Head of caudate nucleus (tissue), 42 donors: ENCODE measurements at places on chromosomes 11 and 22.

DNA sequence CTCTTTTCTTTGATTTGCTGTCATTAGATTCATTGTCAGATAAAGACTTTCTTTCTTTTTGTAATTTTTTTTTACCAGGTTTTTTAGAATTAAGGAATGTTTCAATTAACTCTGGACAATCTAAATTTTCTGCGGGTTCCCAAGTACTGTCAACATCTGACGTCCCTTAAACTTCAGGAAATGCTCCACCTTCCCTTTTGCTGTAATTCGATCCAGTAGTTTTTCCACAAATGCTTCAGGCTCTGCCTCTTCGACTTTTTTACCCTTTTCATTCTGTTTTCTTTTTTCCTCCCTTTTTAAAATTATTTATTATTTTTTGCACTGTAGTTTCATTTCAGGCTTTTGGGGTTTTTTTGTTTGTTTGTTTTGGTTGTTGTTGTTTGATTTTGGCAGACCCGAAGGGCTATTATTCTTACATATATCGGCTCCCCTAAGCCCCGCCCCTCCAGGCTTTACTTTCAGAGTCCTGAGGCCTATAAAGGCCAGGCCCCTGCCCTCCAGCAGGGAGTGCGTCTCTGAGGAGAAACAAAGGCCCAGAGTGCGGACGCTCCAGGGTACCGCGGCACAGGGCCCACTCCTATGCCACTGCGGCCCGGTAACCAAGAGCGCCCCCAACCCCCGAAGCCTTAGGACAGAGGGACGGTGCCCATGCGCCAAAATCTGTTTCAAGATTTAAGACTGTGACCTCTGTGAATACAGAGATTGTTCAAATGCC is 116.4 kb downstream of the TYR start:
- DNase-seq = no peak

DNA sequence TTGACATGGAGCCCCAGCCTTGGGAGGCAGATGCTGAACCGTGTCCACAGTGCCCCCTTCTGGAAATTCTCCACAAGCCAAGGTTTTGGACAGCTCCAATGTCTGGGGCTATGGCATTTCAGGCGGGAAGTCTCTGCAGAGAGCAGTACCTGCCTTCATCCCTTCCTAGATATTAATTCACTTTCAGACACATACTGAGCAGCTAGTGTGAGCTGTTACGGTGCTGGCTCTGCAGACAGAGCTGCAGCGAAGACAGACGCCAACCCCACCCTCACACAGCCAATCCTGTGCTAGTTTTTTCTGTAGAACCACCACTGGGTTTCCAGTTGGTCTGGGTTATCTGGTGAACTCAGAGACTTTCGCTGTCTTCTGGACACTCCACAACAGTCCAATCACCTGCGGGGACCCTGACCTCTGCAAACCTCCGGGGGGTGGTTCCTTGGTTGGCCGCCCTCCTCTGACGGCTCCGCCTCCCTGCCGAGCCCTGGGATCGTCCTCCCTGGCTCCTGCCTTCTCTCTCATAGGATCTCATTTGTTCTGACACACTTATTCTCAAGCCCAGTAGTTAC is 9.1 kb downstream of the LMF2 start:
- peak; percentile 68 for DNase-seq

- DNase-seq = no peak
These were observed 53.2 kb downstream of the SPON1 start for GRCh38 chr11:14015711-14016110.

- DNase-seq = no peak
These were observed 22.1 kb downstream of the RNF141 start for GRCh38 chr11:10518891-10519290.

GRCh38 chr22:38139901-38140300 is 29.4 kb upstream of the BAIAP2L2 start:
- DNase-seq = no peak

- DNase-seq = no peak
These were observed 105.3 kb upstream of the FGF3 start for GRCh38 chr11:69924308-69925161.

GRCh38 chr22:43905681-43906080 is 13.9 kb upstream of the PNPLA5 start:
- DNase-seq = no peak

DNA sequence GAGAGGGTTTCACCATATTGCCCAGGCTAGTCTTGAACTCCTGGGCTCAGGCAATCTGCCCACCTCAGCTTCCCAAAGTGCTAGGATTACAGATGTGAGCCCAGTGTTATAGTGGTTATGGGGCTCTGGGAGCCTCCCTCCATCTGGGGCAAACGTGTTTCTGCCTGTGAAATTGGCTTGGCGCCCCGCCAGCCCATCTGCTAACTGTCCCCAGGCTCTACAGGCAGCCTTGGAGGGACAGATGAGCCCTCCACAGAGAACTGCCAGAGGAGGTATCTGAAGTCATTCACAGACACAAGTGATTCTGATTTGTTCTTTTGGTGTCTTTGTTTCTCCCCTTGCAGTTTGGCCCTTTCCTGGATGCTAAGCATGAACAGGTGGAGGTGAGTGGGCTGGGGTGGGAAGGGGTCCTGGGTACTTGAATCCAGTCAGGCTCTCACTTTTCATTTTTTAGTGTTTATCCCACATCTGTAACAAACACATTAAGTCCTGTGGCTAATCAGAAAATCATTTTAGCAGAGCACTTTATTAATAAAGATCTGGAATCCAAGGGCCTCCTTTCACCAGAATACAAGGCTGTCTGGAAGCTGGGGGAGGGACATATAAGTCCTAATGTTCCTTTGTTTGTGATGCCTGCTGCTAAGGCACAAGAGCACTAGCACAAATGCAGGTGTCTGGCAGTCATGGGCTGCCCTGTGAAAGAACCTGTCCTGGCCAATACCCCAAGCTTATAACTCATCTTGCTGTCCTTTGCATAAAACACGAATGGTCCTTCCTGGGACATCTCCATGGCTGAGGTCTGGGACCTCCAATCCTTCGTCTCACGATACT is 25.7 kb upstream of the CDC42EP2 start:
- peak; percentile 49 for DNase-seq

DNA sequence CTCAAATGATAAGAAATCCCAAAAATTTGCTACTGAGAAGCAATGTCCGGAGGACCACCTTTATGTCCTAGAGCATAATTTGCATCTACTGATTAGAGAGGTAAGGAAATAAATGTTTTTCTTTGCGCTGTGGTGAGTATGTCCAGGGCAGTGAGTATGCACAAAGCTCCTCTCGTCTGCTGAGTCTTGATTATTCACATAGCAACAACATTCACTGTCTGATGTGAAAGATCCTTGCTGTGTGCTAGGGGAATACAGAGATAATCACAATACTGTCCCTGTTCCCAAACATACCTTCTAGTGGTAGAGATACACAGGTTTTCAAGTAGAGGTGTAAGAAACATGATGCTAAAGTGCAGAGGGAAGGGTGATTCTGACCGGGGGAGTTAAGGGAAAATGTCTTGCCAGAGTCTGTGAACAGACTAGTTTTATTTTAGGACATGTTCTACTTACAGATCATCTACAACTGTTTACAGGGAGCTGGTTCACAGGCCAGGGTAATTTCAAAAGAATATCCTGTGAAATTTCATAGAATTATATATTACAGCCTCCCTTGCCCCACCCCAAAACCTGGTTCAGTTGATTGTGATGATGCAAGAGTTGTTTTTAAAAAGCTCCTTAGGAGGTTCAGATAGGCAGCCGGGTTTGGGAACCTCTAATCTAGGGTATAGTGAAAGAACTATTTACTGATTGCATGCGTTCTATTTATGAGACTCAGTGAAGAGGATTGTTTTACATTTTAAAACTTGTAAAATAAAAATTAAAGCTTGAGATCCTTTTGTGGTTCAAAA is 12.6 kb downstream of the MED17 start:
- DNase-seq = no peak

DNA sequence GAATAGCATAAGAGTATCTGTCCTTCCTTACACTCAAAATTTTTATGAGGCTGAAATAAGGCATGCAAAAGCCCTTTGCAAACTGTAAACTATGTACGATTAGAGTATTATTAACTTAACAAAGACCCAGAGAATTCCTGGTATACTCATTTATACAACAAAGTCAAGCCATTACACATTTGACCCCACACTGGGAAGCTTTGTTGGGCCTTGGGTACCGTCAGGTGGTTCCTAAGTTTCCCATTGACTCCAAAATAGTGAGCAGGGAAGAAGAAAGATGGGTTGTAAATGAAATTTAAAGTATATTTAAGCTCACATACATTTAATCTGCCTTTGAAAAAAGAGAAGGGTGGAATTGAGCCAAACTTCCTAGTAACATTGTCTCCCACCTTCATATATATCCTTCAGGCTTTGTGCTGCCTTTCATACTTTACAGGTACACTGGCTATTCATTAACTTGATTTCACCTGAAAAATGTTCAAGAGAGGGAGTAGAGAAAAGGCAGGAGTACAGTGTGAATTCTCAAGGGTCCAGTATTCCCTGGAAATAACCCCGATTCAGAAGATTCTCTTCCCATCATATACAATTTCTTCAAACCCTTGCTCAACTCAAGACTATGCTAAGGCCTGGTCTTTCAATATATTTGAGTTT is 68.6 kb downstream of the SOX6 start:
- DNase-seq = no peak

- no peak for DNase-seq
These were observed 30.8 kb upstream of the CELSR1 start for GRCh38 chr22:46568102-46568809.

GRCh38 chr11:125261588-125261987 is 97.0 kb downstream of the PKNOX2 start:
- DNase-seq = no peak

DNA sequence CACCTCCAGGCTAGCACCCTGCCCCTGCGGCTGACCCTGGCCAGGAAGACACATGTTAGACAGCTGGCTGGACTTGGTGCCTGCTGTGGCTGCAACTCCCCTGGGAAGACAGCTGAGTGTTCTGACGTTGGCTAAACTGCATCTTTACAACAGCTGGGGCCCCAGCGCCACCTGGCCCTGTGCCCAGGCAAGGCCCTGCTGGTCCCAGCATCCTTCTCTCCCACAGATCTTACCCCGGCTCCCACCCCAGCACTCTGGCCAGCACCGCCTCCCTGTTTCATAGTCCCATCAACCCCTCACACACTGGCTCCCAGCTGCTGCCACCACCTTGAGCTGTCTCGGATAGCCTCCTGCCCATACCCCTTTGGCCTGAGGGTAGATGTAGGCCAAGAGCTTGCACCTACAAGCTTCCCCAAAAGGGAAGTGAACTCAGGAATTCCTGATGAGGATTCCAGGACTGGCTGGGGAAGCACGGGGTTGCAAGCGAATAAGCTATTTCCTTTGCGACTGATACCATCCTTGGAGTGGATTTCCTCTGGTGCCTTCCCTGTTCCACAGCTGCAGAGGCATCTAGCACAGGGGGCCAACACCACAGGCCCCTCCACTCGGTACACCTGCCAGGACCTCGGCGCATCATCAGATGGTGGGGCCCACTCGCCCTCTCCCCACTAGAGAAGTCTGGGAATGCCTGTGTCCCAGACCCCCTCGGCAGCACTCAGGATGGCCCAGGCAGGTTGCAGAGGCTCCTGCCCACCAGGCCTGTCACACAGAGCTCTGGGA is 28.5 kb downstream of the RSPH14 start:
- peak; percentile 77 for DNase-seq

GRCh38 chr11:29734287-29734686 is 282.5 kb downstream of the KCNA4 start:
- no peak for DNase-seq

DNA sequence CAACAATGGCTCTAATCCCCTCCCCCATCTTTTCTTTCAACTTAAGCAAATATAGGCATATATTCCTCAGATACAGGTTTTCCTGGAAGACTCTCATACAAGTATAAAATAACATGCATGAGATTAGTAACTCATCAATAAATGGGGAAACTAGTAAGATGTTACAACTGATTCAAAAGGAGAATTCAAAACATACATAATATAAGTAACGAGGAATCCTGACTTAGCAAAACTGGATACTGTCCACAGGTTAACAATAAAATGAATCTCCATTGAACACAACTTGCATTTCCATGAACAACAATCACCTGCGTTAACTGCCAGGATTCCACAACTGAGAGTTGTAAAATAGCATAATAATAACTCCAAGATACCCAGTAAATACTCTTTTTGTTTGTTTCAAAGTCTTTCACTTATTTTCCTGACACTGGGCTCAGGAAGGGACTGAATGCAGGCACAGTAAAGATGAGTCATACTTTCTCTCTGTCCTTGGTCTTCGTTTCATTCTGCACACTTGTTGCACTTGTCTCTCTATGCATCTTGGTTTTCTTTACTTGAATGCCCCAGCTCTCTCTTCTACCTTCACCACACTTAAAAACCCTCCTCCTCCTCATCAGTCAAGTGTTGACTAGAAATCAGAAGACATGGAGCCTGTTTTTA is 8.1 kb downstream of the APIP start:
- no peak for DNase-seq

GRCh38 chr11:117238221-117238620 is 5.8 kb downstream of the RNF214 start:
- no peak for DNase-seq

DNA sequence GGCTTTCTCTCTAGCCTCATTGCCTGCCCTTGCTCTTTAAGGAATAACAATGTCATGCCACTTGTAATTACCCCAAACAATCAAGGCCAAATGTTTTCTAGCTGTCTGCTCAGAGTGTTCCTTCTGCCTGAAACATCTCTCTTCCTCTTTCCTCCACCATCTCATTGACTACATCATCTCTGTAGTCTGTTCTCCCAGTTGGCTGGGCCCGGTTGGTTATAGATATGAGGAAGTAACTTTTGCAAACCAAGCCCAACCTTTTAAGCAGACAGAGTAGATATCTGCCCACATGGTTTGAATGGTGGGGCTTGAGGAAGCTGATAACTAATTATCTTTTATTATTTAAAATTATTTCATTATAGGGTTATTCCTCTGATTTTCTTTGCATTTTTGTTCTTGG is 104.5 kb downstream of the NTM start:
- no peak for DNase-seq

DNA sequence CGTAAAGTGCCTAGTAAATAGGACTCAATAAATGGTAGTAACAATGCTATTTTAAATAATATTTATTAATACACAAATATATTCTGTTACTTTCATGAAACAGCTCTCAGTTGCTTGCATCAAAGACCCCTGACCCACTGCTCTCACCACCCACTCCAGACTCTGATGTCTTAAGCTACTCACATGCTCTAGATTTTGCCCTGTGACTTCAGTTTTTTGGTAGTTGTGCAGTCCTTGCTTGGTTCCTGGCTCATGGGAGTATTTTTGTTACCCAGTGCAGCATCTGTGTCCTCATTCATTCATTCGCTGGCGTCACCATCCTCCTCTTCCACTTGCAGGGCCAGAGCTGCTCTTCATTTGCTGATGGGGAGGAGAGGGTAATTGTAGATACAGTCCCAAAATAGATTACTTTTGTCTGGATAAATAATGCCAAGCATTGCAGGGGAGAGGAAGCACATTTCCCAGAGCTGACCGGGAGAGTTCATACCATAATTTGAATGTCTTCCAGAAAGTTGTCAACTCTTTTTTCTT is 12.7 kb downstream of the MRPL48 start:
- no peak for DNase-seq

- DNase-seq = no peak
These were observed 2.0 kb downstream of the PCSK7 start for GRCh38 chr11:117229931-117230285.
